ENCODE measurements at places on chromosomes 16 and 17. TPM values are rescaled to one million over a fixed set of nuclear protein-coding genes. Genes with fewer than 3 reads are reported as not detected.

The SMIM22 gene
- total RNA-seq = not detected

The MRPL12 gene
- total RNA-seq = 4.9 TPM

The FOXN1 gene
- not detected for total RNA-seq

The MOSMO gene
- 11.7 TPM for total RNA-seq

The JUP gene
- total RNA-seq = 3.6 TPM

The TPPP3 gene
- total RNA-seq = not detected

The TBX2 gene
- total RNA-seq = 11.1 TPM

The SLC16A5 gene
- total RNA-seq = 11.1 TPM

The SLFN14 gene
- not detected for total RNA-seq

The RPL23 gene
- 553 TPM for total RNA-seq

The BBS2 gene
- total RNA-seq = 72.3 TPM

The KRT20 gene
- total RNA-seq = not detected

The KRT24 gene
- not detected for total RNA-seq

The CD300H gene
- not detected for total RNA-seq

The GRAPL gene
- total RNA-seq = not detected

The DHRS7C gene
- total RNA-seq = not detected

The HOXB1 gene
- total RNA-seq = not detected

The ABCA10 gene
- 0.11 TPM for total RNA-seq

The DGKE gene
- total RNA-seq = 4.8 TPM

The DNAAF8 gene
- total RNA-seq = 0.25 TPM

The HIGD1B gene
- total RNA-seq = not detected

The KRTAP9-4 gene
- not detected for total RNA-seq

The PARD6A gene
- not detected for total RNA-seq

The CCL15 gene
- not detected for total RNA-seq

The HS3ST4 gene
- total RNA-seq = not detected

The PRSS33 gene
- total RNA-seq = not detected

The KRTAP2-3 gene
- 13.4 TPM for total RNA-seq

The CD79B gene
- total RNA-seq = not detected

The CHST4 gene
- total RNA-seq = not detected

The SULT1A1 gene
- not detected for total RNA-seq

The PHOSPHO1 gene
- total RNA-seq = not detected

The ARHGDIA gene
- total RNA-seq = 193 TPM

The KIFC3 gene
- 65.3 TPM for total RNA-seq

The YWHAE gene
- total RNA-seq = 287 TPM

The ZNF764 gene
- 8.8 TPM for total RNA-seq

The KSR1 gene
- total RNA-seq = 2.5 TPM

The PLA2G10 gene
- not detected for total RNA-seq

The STAT3 gene
- 84.1 TPM for total RNA-seq

Data from GM23248 (cell line).